Dermis microvascular lymphatic vessel endothelial cell (primary cell): ENCODE measurements at places on chromosomes 5 and 9. TPM values are rescaled to one million over a fixed set of nuclear protein-coding genes. Genes with fewer than 3 reads are reported as not detected.

The NME5 gene
- total RNA-seq: 1.8 and 1.9 TPM in 2 replicates

The ALG2 gene
- total RNA-seq: 32.6 and 47.5 TPM in 2 replicates

The FBLL1 gene
- 0.13 and 1.1 TPM in 2 replicates for total RNA-seq

The SPATA31D4 gene
- not detected in 2 replicates for total RNA-seq

The S100Z gene
- not detected in 2 replicates for total RNA-seq

The NCBP1 gene
- total RNA-seq: 22.3 and 29.1 TPM in 2 replicates

The PPP2R2B gene
- not detected in 2 replicates for total RNA-seq

The NPDC1 gene
- 10.0 and 14.4 TPM in 2 replicates for total RNA-seq

The CFAP90 gene
- total RNA-seq: not detected in 2 replicates

The IRX2 gene
- total RNA-seq: under 0.01 and 1.5 TPM in 2 replicates

The SLC34A3 gene
- total RNA-seq: not detected in 2 replicates

The PCDHGA10 gene
- total RNA-seq: 3.0 and 6.2 TPM in 2 replicates

The EPB41L4B gene
- 0.39 and 0.51 TPM in 2 replicates for total RNA-seq

The PCDHGB7 gene
- 3.7 and 8.2 TPM in 2 replicates for total RNA-seq

The DNM1 gene
- 0.13 and 0.38 TPM in 2 replicates for total RNA-seq

The SLC6A18 gene
- not detected in 2 replicates for total RNA-seq

The TXNDC8 gene
- not detected in 2 replicates for total RNA-seq
